ENCODE measurements at places on chromosomes 5 and 9. TPM values are rescaled to one million over a fixed set of nuclear protein-coding genes. Genes with fewer than 3 reads are reported as not detected.

Gene DNM1
- not detected for polyA plus RNA-seq

Gene FAM221B
- polyA plus RNA-seq = not detected

Gene GRXCR2
- not detected for polyA plus RNA-seq

Gene ADAMTSL2
- not detected for polyA plus RNA-seq

Gene SVEP1
- polyA plus RNA-seq = not detected

Gene PCDHB12
- polyA plus RNA-seq = not detected

Gene SLC6A3
- not detected for polyA plus RNA-seq

Gene NR4A3
- polyA plus RNA-seq = 2.8 TPM

Gene FUT7
- 7.4 TPM for polyA plus RNA-seq

Gene LCN10
- 46.1 TPM for polyA plus RNA-seq

DNA sequence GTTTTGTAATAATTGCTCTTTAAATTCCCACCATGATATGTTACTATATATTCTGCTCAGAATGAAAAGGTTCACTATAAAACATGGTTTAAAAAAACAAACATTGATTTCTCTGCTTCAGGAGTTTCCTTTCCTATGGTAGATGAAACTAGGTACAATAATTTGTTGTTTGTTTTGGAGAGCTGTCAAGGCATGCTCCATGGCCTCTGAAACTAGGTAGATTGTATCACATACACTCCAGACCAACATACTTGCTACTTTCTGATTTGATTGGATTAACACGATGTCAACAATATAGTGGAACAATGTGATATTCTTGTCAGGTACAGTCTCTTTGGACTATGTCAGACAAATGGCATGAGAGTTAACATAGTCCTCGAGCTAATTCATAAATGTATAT lies 452.7 kb upstream of the CDH9 start:
- DNase-seq = no peak

- DNase-seq = no peak
These were observed 403.7 kb upstream of the DAP start for GRCh38 chr5:11164531-11165294.

GRCh38 chr9:28999806-29000205 lies 1426.5 kb upstream of the C9orf72 start:
- no peak for DNase-seq

DNA sequence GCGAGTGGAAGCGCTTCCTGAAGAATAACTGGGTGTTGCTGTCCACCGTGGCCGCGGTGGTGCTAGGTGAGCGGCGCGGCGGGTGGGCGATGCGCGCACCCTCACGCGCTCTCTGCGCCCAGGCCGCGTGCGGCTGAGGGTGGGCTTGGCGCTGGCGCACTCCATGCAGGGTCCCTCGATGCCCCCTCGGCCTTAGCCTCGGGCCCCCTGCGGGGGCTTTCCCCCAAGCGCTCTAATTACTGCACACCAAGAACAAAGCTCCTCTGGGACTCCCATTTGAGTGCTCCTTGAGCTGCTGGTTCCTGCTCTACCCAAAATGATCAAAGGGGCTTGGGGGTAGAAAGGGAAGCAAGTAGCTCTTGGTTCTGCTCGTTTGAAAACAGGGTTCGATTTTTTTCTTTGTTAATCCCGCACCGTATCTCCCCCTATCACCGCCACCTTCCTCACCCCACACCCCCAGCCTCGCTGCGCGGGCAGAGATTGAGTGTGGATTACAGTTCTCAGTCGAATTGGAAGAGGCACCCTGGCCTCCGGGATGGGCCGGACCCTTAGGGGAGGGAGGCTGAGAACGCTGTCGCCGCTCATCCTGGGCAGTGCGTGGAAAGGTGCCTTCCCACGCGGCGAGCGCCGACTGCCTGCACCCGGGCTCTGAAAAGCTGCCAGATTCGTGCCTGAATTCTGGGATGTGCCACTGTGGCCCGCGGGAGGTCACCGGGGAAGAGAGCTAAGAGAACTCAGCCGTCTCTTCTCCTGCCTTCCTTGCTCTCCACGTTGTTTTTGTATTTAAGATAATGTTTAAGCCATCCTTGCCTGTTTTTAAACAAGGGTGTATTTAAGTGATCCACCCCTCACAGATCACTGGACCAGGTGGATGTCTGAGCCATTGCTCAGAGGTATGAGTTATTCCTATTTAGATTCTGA lies 697 bp downstream of the SLC1A1 start:
- no peak for DNase-seq

DNA sequence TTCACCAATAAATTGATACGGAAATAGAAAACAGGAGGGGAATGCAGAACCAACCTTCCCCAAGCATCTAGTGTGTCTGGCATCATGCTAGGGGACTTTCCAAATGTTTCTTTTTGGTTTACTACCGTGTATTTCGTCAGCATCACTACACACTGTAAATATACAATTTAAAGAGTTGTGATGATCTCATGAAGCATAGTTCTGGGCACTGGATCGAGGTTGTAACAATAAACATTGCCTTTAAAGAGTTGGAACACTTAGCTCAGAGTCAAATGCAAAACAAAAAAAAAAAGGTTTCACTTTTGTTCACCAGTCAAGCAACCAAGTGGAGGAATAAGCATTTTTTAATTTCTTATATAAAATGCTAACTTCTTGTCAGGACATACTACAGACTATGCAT lies 2.9 kb upstream of the SCAI start:
- no peak for DNase-seq

GRCh38 chr9:81798606-81799005 lies 109.3 kb upstream of the TLE1 start:
- no peak for DNase-seq

DNA sequence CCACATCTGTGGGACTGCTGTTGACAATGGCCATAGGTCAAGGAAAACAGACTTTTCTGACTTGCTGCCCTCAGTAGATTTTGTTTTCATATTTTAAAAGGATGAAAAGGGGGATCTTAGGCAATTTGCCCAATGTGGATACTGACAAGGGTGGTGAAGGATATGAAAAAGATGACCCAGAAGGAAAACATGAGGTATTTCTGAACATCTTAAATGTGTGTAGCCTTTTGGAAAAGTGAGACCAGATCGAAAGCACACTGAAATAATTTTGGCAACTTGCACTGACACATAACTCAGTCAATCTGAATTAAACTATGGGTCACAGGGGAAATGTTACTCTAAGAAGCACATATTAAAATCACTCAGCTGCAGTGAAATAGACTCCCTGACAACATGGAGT lies 1793.0 kb upstream of the ACO1 start:
- no peak for DNase-seq

DNA sequence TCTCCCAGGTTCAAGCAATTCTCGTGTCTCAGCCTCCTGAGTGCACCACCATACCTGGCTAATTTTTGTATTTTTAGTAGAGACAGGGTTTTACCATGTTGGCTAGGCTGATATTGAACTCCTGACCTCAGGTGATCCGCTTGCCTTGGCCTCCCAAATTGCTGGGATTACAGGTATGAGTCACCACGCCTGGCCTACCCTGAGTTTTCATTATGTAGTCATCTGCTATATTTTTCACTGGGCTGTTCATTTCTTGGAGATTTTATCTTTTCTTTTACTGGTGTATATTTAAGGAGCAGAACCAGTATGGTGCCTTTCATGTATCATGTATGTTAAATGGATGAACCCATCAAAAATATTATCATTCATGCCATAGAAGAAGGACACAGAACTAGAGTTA lies 377.0 kb upstream of the ACTBL2 start:
- DNase-seq = no peak

DNA sequence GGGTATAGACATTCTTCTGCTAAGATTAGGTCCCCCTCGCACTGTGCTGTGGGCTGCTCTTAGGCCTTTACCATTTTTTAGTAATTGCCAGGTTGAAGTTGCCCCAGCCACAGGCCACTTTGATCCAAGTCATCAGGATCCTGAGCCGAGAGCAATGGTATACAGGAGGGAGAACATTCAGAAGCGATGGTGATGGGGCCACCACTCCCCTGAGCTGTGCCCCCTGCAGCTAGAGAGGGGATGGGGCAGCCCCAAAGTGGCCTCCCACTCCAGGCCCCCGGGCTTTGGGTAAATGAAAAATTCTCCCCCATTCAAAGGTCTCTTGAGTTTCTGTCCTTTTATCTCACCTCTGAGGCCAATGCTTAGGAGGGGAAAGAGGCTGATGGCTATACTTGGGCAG lies 59.4 kb downstream of the MACROH2A1 start:
- DNase-seq = no peak

- no peak for DNase-seq
These were observed 40.7 kb upstream of the ZNF300 start for GRCh38 chr5:150945486-150945885.

GRCh38 chr5:80057099-80057498 lies 22.0 kb downstream of the THBS4 start:
- no peak for DNase-seq

DNA sequence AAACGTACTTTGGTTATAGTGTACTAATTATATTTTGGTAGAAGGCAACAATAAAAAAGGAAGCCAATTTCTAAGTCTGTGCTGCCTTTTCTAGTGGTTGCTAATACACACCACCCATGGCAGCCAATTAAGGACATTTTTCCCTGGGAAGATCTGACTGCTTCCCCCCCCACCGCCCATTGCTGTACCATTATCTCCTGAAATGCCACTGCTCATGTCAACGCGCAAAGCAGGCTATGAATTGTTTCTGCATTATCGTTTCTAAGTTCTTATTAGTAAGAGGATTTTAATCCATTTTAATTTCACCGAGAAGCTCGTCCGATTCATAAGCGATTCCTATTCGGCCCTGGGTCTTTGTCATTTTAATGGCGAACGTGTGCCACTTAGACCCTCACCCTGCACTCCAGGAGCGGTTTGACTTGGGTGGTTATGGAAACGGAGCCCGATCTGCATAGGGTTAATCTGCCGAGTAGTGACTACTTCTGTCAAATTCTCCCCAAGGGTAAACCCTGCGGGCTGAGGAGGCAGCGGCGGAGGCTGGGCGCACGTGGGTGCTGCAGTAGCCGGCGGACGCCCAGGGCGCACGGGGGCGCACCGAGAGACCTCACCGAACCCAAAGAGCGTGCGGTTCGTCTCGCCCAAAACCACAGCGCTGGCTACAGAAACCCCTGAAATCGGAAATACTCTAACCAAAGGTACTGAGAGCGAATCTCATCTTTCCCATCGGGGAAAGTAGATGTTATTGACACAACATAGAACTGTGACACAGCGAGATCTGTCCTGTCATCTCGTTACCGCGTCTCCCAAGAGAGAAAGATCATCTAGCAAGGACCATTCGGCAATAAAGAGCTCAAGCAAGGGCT lies 55.8 kb upstream of the SHC3 start:
- DNase-seq = no peak

DNA sequence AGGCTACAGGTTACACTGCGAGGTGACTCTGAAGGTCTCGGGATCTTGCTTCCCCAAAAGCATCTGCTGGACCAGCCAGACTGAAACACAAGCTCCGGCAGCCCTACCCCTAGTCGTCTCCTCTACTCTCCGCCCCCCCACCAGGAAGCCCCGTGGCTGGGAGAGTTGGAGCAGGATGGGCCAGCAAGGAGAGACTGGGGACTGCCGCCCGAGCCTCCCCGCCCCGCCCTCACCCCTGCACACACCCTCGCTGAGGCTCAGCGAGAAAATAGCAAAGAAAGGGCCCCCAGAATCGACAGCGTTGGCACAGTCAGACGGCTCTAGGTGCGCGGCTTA lies 1.3 kb downstream of the TRIM7 start:
- no peak for DNase-seq

DNA sequence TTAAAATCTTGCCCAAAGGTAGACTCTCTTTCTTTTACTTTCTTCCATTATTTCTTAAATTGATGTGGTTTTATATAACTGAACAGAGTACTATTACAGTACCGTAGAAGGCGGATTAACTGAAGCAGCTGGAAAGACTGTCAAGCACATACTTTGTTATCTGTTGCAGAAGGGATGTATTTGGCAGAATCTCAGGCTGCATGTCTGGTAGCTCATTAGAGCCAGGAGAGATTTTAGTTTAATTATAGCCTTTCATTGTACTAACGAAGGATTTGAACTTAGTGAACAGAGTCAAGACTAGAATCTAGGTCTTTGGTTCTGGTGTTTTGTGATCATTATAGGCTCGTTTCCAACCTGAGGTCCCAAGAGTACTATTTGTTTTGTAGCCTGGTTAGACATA lies 20.6 kb downstream of the ZNF354C start:
- no peak for DNase-seq

DNA sequence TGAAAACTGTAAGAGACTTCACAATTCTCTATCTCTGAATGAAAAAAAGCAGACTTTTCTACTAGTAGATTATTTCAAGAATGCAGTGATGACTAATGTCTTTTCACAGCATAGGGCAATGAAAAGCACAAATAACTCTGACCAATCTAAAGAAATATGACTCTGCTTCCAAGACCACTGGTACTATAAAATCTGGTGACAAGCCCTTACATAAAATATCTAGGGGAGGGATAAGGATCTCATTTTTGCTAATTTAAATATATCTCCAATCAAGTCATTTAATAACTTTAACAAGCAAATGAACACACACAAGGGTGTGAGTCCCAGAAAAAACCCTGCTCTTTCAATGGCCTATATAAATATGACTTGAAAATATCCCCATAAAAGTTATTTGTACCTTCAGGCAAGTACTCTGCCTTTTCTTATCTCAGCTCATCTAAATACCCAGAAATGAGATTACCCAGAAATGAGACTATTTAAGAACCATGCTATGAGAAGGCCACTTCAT lies 105.2 kb downstream of the GNAQ start:
- DNase-seq = no peak

- no peak for DNase-seq
These were observed 25.3 kb upstream of the CXCL14 start for GRCh38 chr5:135604056-135604455.

GRCh38 chr9:840343-840742 lies 1.2 kb upstream of the DMRT1 start:
- no peak for DNase-seq

- DNase-seq = no peak
These were observed 69.5 kb upstream of the HAND1 start for GRCh38 chr5:154547551-154547950.

GRCh38 chr9:2771087-2771486 lies 53.8 kb downstream of the KCNV2 start:
- no peak for DNase-seq

DNA sequence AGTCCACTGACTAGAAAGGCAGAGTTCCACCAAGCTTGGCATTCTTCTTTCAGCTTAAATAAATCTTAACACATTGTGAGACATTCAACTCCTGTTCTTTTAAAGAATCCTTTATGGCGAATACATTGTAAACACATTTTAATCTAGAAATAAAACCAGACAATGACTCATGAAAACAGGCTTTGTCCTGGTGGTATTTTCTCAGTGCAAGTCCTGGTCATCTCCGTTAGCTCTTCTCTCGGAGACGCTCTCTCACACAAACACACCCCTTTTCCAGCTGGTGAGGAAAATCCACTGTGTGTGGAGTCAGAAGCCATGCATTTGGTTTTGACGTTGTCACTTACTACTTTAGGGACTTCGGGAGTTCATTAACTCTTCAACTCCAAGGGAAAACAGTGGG lies 140.4 kb downstream of the AUH start:
- DNase-seq = no peak
